Cardiac fibroblast (primary cell): ENCODE measurements at places on chromosomes 7 and 10.
A peak's percentile ranks its signal among the peaks of the same experiment; 100 is the strongest.

DNA sequence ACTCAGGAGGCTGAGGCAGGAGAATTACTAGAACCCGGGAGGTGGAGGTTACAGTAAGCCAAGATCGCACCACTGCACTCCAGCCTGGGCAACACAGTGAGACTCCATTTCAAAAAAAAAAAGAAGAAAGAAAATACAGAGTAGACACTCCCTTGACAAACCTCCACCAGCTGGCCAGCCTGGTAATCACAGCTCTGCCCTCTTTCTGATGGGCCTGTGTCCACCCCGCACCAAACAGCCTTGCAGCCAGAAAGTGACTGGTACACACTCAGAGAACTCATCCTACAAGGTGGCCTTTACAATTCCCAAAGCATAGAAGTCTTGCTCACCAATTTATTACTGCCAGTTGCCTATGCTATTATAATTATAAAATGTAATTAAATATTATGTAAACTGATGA, 66.6 kb downstream of the COBL start:
- no peak for DNase-seq

GRCh38 chr10:13913897-13914296, 327.1 kb downstream of the PRPF18 start:
- no peak for DNase-seq

DNA sequence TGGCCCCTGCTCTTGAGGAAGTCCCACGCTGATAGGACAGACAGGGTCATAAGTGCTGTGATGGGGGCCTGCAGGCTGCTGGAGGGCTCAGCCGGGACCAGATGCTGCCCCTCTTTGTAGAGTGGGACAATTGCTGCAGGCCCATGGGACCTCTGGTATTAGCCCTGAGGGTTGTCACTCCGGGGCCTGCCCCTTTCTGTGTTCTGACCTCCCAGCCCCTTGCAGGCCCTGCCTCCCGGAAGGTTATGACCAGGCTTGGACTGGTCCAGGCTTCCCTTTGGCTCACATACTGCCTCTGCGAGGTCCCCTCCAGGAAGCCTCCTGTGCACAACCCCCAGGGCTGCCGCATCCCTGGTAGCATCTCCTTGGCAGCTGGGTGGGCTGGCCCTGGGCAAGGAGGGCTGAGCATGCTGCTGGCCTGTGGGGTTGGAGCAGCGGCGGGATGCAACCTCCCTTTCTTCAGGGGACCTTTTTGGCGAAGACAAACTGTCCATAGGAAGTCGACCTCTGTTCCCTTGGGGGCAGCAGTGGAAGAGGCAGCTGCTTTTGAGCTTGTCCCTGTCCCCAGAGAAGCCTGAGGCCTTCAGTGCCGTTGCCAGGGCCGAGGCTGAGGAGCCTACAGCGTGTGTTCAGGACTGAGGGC, 8.8 kb downstream of the LIMK1 start:
- no peak for DNase-seq

- no peak for DNase-seq
These were observed 103.9 kb downstream of the LRRC18 start for GRCh38 chr10:48835781-48836180.

- DNase-seq, result no peak
These were observed 7.1 kb downstream of the ATOH7 start for GRCh38 chr10:68224810-68225209.

DNA sequence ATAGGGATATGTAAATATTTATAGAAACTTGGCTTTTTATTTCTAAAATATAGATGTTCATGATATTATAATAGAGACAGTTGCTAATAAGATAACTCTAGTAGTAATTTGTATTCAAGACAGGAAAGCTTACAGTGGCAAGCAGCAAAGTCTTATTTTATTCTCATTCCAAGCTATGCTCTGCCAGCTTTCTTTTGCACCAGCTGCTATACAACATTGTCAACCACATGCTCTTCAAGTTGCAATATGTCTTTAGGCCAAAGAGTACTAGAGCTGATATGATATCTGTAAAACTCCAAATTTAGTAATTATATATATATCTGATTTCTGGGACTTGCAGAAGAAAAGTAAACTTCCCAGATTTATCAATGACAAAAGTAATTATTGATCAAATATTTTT, 350.1 kb downstream of the HGF start:
- DNase-seq, result no peak

DNA sequence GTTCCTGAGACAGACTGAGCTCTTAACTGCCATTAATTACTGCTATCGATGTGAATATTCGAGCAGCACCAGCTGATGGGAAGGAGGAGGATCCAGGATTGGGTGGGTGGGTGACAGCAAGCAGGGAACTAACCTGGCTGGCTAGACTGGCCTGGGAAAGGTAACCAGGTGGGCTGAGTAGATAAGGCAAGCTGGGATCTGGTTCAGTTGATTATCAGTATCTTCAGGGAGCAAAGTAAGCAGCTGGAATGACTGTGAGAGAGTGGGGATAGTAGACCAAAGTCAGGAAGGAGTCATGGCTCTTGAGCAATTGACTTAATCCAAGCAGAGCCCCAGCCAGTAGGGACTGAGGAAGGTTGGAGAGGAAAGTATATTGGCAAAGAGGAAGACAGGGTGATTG, 46.9 kb upstream of the KMT2E start:
- DNase-seq, result peak; percentile 54
